ENCODE measurements at places on chromosomes 11 and 22.

GRCh38 chr11:27059431-27059830 is 18.8 kb downstream of the BBOX1 start:
- no peak for DNase-seq

DNA sequence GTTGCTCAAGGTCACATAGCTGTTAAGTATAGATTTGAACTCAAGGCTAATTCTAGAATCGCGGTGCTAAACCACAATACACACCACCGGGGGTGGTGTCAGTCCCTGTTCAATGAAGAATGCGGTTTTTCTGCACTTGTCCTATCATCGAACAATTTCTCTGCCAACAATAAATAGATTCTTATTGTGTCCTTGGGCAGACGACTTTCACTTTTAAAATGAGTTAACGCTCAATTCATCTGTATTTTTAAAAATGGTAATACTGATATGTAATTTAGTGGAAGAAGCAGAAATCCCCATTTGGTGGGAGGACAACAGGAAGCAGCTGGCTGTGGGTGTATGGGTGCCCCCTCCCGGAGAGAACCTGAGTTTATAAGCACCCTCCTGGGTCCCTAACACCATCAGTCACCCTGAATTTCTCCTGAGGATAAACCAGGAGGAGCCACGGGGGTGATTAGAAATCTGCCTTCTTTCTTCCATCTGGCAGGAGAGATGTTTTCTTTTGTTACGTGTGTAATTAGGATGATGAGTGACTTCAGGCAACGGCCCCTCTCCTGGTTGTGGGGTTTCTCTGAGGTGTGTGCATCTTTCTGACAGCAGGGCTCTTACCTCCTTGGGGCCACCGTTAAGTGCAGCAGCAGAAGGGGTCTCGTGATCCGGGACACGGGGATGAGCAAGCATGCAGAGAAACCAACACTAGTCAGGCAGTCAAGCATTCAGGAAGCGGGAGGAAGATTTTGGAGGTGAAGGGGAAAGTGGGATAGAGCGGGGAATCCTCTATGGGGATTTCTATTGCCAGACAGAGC is 87.7 kb downstream of the GRAMD1B start:
- no peak for DNase-seq

- DNase-seq, result no peak
Measured at GRCh38 chr11:100980156-100980555, 149.5 kb downstream of the PGR start.

GRCh38 chr22:17770180-17771077 is 3.8 kb downstream of the BID start:
- no peak for DNase-seq

DNA sequence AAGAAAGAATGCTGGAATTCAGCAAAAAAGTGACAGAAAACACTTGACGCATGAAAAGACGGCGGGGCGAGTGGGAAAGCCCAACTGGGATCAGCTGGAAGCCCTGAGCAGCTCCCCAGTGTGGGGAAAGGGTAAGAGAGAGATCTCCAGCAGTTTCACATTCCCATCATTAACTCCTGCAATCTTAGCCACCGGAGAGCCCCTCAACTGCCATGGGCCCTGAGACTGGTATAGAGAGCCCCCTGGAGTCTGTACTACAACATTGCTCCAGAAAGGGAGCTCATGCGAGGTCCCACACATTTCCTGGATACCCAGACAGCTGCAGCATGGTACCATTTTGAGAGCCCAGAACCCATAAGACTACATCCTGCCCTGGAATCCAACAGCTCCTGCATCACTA is 31.1 kb downstream of the MRGPRX4 start:
- no peak for DNase-seq

GRCh38 chr22:22556578-22556977 is 2.5 kb downstream of the PRAME start:
- no peak for DNase-seq

DNA sequence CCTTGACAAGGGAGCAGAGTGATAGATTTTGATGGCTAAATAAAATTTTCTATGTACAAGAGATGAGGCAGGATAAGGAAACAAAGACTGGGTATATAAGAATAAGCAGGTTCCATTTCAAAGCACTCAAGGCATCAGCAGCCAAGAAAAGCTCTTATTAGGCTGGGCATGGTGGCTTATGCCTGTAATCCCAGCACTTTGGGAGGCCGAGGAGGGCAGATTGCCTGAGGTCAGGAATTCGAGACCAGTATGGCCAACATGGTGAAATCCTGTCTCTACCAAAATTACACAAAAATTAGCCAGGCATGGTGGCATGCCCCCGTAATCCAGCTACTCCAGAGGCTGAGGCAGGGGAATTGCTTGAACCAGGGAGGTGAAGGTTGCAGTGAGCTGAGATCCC is 563.4 kb upstream of the CCDC179 start:
- DNase-seq, result no peak

- no peak for DNase-seq
Measured at GRCh38 chr11:108025387-108026080, 16.8 kb downstream of the CUL5 start.

- DNase-seq, result no peak
Measured at GRCh38 chr22:29022101-29022817, 39.4 kb downstream of the C22orf31 start.

- DNase-seq, result peak; percentile 10
Measured at GRCh38 chr11:85756401-85757200, 54.3 kb downstream of the SYTL2 start.

DNA sequence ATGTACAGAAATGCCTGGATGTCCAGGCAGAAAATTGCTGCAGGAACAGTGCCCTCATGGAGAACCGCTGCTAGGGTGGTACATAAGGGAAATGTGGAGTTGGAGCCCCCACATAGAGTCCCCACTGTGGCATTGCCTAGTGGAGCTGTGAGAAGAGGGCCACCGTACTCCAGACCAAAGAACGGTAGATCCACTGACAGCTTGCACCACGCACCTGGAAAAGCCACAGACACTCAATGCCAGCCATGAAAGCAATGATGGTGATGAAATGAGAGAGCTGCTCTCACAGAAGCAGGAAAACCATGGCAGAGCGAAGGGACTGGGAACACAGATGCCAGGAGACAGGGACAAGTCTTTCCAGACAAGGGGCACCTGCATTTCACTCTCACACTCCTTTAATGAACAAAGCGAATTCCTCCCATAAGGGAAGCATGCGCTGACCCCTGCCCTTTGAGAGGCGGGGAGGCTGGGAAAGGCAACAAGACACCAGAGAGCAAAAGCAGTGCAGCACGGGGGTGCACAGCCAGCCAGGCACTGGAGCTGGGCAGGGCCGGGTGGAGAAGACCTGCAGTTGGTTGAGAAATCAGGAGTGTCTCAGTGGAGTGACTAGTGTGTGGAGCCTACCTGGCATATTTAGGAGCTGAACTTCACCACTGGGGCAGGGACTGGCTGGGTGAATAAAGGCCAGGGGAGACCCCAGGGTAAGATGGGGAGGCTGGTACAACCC is 1025.2 kb downstream of the TBC1D22A start:
- DNase-seq, result no peak

DNA sequence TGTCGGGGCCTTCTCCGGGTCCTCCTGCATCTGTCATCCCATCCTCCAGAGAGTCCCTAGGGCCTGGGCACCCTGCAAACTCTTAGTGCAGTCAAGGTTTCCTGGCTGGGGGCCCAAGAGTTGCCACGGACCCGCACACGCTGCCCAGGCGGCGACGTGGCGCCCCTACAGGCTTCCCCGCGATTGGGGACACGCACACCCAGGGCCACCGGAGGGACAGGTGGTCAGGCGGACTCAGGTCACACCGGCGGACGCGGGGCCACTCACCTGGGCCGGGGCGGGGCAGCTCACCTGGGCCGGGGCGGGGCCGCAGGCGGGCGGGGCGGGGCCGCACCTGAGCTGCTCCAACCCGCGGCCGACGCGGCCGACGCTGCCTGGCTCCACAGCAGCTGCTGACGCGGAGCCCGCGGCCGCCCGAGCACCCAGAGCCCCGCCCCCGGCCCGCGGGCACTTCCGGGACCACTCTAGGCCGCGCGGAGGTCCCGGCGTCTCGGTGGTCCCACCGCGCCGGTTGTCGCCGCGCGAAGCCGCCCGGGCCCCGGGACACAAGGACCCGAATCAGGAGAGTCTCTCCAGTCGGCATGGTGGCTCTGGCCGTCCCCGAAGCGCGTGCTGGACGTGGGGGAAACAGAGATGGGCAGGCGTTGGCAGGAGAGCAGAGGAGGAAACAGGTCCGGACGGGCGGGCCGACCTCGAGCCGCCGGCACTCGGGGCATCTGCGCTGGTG is at the start of gene ZNF70:
ZNF70 (minus strand) TSS at position 399 of the 727 bp plus-strand sequence. CDS start 5,972 bp downstream, outside the sequence.
- DNase-seq, result peak; percentile 83

GRCh38 chr11:44997566-44997965 is 46.9 kb upstream of the TP53I11 start:
- no peak for DNase-seq

GRCh38 chr11:74084796-74085541 is 76.1 kb upstream of the UCP3 start:
- DNase-seq, result no peak

DNA sequence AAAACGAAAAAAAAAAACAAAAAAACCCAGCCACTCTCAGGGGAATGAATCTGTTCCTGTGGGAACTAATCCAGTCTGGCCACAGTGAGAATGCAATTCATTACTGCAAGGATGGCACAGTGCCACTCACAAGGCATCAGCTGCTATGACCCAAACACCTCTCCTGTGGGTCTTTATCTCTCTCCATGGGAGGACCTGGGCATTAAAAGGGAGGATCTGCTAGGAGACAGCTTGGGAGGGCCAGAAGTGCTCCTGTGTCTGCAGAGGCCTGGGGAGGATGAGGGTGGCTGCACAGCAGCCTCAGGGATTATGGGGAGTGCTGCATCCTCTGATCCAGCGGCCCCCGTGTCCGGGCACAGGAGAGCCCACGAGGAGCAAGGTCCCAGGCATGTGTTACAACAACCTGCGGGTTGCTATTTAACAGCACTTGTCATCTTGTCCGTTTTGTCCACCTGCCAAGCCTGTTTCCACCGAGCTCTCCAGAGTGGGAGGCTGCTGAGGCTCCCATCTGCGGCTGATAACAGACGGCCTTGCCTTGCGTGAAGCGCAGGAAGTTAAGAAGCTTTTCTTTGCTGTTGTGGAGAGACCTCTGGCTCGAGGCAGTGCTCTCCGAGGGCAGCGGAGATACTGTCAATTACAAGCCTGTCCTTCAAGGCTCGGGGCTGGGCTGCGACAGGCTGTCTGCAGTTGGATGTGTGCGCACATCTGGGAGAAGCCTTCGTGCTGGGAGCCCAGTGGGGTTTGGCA is 97.7 kb downstream of the NXPE2 start:
- no peak for DNase-seq

DNA sequence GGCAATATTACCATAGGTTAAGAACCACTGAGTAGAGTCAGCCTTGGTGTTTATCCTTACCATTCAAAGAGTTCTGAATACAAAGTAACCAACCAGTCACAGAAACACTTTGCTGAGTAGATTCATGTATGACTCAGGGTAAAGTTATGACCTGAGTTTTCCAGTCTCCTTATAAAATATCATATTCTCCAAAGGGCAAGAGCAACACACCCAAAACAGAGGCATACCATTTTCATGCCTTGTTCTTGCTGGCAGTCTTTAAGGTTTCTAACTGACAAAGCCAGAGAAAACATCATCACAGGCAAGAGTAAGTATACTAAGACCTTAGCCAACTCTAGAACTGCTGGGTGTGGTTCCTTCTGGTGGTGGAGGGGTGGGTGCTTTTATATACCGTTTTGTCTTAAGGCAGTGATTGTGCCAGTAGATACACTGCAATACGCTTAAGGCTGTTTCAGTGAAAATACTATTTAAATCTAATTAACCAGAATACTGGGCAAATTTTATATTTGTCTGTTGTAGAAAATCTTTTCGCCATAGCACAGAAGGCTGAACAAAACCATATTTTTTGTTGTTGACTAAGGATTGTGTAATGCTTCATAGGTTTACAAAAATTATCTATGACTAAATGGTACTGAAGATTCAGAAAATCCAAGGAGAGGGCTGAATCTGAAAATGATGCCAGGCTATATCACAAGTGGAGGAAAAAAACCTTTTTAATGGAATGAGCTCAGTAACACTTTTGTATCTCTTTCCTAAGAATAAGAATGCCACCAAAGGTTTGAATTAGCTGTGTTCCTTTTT is 3.0 kb downstream of the ATL3 start:
- DNase-seq, result no peak
